ENCODE measurements at places on chromosomes 5 and 9.

- no peak for DNase-seq
These were observed 80.5 kb upstream of the EPB41L4B start for GRCh38 chr9:109401169-109401989.

- DNase-seq = no peak
These were observed 16.9 kb downstream of the SLC25A48 start for GRCh38 chr5:135851186-135851914.

- no peak for DNase-seq
These were observed 177.9 kb upstream of the FST start for GRCh38 chr5:53302529-53302928.

- no peak for DNase-seq
These were observed 643.0 kb upstream of the RGMB start for GRCh38 chr5:98130261-98131035.

GRCh38 chr9:5854063-5854790 lies 21.3 kb upstream of the ERMP1 start:
- no peak for DNase-seq

DNA sequence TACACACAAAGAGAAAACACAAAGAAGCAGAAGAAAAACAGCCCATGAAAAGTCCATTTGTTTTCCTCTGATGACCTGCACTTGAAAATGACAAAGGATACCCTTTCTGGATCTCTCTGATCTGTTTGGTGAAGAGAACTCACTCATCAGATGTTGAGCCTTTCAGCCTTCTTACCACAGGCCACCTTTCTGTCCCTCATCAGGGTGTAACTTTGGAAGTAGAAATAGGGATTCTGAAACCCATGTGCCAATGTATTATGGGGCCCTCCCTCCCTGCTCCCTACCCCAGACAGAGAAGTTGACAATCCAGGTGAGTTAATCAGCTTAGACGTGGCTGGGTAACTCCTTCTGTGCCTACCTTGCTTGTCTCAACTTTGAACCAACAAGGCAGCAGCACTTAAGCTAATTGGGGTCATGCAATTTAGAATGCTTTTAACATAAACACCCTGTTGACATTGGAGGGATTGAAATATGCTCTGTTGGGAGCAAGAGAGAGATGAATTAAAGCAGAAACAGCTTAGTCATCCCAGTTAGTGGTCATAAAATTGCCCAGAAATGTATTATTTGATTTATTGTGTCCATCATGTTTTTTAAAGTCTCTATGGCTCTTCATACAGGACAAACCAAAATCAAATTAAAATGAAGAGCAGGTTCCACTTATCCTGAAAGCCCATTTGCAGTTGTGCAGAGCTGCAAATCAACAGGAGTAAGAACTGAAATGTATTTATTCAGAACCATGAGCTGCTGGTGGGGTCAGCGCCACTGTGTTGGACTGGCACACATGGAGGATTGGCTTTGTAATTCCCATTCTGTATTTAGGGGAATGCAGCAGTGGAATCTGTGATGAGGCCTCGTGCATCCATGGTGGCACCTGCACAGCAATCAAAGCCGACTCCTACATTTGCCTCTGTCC lies 132.0 kb downstream of the LIFR start:
- DNase-seq = peak; percentile 84

DNA sequence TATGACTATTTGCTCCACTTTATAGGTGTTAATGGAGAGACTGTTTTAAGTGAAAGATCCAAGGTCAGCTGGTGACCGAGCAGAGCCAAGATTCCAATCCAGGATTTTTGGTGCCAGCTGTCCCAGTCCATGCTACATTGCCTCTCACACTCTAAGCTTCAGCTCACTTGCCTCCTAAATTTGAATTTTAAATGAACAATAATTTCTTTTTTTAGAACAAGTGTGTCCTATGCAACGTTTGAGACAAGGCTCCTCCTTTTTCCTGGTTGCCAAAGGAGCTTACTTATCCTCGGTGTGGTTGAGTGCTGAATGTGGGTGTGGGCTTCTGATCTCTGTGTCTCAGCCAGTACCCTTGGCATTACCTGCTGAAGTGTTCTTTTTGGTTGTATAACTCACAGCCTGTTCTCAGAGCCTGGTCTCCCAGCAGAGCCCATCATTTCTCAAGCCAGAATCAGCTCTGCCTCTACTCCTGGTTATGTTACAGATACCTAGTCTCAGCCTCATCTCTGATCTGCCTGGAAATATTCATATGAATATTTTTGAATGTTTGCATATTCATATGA lies 4.0 kb upstream of the PRRC1 start:
- no peak for DNase-seq

DNA sequence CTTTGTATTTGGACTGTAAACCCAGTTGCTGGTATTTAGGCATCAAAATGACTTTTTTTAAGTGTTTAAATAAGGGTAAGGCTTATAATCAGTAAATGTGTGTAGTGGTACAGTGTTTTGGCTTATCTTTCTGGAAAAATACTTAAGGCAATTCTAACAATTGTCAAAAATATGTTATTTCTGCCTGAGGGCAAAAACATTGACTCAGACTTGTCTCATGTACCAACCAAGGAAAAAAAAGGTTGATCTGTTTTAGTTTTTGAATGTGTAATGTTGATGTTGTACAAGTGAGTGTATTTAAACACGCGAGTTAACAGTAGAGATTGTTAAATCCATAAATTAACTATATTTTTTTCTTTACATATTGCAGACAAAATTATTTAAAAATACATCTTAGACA lies 277.8 kb upstream of the TYRP1 start:
- DNase-seq = no peak

DNA sequence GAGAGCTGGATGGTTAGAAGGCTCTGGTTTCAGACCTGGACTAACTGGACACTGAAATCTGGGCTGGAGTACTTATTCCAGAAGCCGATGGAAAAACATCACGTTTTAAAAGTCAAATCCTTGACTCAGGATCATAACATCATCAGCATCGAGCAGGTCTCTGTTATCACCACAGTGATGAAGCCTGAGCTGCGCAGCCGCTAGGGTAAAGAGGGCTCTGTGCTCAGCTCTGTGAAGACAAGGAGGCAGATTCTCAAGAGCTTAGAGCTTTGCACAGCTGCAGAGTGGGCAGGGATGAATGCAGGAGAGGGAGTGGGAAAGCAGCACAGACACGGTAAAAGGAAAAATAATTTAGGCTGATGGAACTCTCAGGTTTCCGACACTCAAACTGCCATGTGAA lies 208.8 kb upstream of the TAS2R1 start:
- no peak for DNase-seq

DNA sequence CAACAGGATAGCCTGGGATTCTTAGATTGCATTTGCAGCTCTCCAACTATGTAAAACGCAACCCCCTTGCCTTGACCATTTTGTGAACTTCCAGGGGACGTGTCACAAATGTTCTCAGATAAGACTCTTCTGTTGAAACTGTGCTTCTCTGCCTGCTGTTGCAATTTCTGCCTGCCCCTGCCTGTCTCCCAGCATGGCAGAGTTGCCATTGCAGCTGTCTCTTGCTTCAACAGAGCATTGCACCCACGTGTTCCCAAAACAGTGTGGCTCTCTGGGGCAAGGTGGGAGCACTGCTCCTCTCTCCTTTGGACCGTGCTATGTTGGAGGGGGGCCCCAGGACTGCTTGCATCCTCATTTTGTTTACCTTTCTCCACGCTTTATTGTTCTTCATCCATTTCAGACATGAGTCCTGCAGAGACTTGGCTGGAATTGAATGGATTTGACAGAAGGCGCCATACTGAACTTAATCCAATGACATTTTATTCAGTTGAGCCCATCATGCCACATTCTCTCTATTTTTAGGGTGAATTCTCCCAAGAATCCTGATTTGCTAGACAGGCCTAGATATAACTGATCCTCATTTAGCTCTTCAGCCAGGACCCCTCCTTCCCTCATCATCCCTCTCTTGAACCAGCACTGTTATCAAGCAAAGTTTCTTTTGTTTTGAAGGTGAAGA lies 90.7 kb downstream of the MAT2B start:
- DNase-seq = no peak

DNA sequence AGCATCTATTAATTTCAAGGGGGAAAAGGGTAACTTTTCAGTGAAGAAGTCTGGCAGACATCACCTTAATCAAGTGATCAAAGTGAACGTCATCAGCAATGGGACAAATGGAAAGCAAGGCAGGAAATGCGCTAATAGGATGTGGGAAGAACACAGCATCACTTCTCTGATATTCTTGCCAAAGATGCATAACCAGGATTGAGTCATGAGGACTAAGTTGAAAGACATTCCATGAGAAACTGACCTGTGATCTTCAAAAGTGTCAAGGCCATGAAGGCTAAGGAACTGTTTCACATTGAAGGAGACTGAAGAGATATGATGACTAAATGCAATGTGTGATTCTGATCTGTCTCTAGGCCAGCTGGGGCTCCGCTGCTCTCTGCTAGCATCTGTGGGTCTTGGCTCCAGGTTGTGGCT lies 92.9 kb downstream of the NDFIP1 start:
- no peak for DNase-seq

- DNase-seq = no peak
These were observed 17.2 kb upstream of the PDCD1LG2 start for GRCh38 chr9:5492965-5493678.

DNA sequence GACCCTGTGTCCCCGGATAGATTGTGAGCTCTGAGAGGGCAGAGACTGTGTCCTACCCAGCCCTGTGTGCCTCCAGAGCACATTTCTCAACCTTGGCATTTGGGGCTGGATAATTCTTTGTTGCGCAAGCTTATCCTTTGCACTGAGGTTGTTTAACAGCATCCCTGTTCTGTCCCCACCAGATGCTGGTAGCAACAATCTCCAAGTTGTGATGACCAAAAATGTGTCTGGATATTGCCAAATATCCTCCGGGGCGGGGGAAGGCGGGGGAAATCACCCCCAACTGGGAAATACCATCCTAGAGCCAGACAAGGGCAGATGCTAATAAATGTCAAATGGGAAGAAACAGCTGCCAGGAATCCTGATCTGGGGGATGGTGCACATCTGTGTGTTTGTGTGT lies 24.0 kb upstream of the TNIP1 start:
- DNase-seq = no peak

- DNase-seq = peak; percentile 83
These were observed 142.7 kb downstream of the C5orf15 start for GRCh38 chr5:133825631-133826289.

- peak; percentile 14 for DNase-seq
These were observed 37.4 kb downstream of the EFNA5 start for GRCh38 chr5:107633171-107633901.

- DNase-seq = no peak
These were observed 85.1 kb downstream of the FGF1 start for GRCh38 chr5:142600611-142601358.

GRCh38 chr5:177523711-177524538 lies 7.2 kb upstream of the DDX41 start:
- DNase-seq = no peak

DNA sequence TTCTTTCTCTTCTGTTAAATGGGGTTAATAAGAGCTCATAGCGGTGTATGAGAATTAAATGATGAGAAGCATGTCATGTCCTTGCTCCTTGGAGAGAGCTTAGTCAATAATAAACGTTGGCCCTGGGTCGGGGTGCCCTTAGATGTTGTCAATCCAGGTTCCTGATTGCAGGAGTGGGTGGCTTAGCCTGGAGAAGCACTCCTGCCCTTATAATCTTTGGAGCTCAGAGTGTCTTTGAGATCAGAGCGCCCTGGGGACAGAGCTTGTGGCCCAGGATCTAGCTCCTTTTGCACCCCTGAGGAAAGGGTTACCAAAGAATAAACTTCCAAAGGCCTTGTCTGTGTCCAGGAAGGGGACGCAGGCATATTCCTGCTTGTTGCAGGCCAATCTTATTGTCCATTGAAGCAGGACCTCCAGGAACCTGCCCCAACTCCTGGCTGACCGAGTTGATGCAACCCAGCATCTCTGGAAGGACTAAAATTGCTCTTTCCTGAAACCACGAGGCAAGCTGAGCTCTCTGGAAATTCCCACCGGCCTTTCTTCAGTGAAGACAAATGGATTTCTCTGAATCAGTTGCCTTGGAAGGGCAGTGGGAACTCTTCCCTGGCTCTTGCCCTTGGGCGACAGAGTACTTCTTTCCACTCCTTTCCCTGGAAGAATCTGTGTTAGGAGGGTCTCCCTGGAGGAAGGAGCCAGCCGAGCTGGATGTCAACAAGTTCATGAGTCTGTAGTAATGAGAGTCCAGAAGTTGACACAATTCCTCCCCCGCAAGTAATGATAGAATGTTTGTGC lies 6.4 kb upstream of the AMBP start:
- no peak for DNase-seq

DNA sequence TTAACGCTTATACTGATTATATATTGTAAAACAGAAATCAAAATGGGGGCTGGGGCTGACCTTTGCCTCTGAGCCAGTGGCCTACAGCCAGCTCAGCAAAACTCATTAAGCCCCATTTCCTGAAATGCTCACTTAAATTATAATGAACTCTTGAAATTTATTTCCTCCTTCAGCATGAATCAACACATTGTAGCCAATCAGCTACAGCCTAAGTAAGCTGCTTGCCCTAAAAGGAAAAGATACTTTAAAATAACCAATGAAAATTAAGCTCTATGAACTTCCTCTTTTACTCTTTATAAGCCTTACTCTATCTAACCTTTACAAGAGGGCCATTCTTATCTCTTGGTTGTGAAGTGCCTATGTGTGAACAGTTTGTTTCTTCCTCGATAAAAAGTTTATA lies 33.5 kb upstream of the SUB1 start:
- DNase-seq = no peak

DNA sequence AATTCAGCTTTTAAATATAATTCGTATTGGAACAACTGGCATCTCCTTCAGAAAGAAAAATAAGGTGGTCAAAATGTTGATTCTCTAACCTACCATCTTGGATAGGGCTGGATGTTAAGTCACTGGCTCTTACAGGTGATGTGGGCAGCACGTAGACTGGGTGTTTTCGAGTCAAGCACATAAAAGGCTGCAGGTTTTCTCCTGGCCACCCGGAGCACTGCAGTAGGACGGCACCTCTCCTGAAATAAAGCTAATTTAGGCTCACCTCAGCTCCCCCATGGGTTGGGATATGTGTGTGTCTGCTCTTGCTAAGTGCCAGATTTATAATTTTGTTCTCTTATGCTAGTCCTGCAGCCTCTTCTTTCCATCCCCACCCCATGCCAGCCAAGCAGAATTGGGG lies 80.3 kb downstream of the IQGAP2 start:
- no peak for DNase-seq

- no peak for DNase-seq
These were observed 24.0 kb downstream of the FOXD1 start for GRCh38 chr5:73424556-73424977.

GRCh38 chr5:32420506-32420905 lies 24.0 kb downstream of the ZFR start:
- DNase-seq = no peak

GRCh38 chr5:108148715-108149139 lies 233.2 kb downstream of the FBXL17 start:
- DNase-seq = no peak

- DNase-seq = peak; percentile 36
These were observed 130.5 kb upstream of the ITGA1 start for GRCh38 chr5:52657247-52657645.

GRCh38 chr9:34493972-34494535 lies 28.7 kb downstream of the ENHO start:
- DNase-seq = no peak

GRCh38 chr5:16152601-16153568 lies 26.7 kb downstream of the MARCHF11 start:
- no peak for DNase-seq

All from NCI-H2171 (cell line).